ENCODE measurements at places on chromosomes 2 and 18.

GRCh38 chr2:28088970-28089369, 198.4 kb downstream of the BABAM2 start:
- DNase-seq: no peak

GRCh38 chr2:186848873-186849578, at the start of gene ZSWIM2:
TSS of gene ZSWIM2 (minus strand) at chr2:186849170. CDS start at chr2:186849130, 40 bp downstream.
- no peak for DNase-seq

- no peak for DNase-seq
Measured at GRCh38 chr2:112636605-112637288, 9.0 kb upstream of the SLC20A1 start.

- DNase-seq: no peak
Measured at GRCh38 chr18:58590254-58590653, 38.6 kb downstream of the ALPK2 start.

DNA sequence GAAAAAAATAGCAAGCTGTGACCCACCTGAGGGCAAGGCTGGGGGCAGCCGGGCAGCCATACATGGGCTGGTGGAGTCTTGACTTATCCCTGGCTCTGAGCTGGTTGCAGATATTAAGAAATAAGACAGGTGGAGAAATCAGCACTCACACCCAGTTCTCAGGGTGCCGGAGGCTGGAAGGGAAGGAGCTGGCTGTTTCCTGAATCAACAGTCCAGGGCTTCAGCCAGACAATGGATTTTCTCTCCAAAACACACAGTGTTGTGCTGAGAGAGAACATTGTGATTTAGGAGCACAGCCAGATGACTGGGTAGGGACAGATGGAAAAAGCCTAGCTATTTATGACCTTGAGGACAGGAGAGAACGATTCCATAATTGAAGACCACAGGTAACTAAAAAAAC, 208.8 kb downstream of the LDLRAD4 start:
- DNase-seq: no peak

- no peak for DNase-seq
Measured at GRCh38 chr2:218271487-218271797, 1.1 kb downstream of the PNKD start.

GRCh38 chr2:26640781-26641564, at the start of gene CIB4:
TSS of gene CIB4 (minus strand) at chr2:26641366. CDS start at chr2:26641314, 52 bp downstream.
- DNase-seq: no peak

GRCh38 chr2:95079199-95079683, 42.4 kb downstream of the MRPS5 start:
- DNase-seq: no peak

GRCh38 chr2:30306522-30306921, 75.2 kb downstream of the LBH start:
- no peak for DNase-seq

GRCh38 chr2:30680121-30680520, 127.1 kb downstream of the CAPN13 start:
- DNase-seq: no peak

GRCh38 chr2:38178119-38178518, 102.2 kb upstream of the CYP1B1 start:
- DNase-seq: no peak

GRCh38 chr18:56158676-56159075, 479.7 kb downstream of the TXNL1 start:
- DNase-seq: no peak

DNA sequence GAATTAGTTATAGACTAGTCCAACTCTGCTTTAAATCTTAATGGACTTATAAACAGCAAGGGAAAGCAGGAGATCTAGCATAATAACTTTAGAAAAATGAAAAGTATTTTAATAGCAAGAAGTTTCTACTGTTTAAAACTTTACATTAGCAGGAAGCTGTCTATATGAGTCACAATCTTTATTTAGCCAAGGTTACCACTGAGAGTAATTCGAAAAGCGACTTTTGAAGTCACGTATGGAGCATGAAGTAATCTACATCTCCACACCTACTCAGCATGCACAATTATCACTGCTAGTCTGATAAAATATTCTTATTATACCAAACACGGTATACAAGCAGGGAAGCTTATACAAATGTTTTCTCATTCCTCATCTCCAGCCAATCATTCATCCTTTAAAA, 515.4 kb upstream of the SOX11 start:
- no peak for DNase-seq

DNA sequence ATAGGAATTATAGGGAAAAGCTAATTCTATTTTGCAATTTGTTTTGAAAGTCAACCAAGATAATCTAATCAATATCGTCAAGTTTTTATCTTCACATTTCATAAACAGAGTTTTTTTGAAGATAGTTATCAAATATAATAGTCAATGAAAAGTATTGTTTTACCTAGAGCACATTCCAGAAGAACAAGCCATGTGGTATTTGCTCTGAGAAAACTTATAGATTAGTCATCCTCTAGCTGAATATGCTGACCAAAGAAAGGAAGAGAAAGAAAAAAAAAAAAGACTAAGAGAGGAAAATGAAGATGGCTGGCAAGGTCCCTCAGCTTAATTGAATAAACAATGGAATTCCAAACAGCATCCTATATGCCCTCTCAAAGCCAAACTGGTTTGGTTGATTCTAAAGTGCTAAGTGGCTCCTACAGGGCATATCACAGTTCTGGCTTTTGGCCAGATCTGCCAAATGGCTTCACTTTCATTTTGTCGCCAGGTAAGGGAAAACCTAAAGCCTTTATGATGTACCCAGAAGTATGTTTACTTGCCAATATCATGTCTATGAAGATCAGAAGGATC, 132.6 kb downstream of the VWC2L start:
- no peak for DNase-seq

DNA sequence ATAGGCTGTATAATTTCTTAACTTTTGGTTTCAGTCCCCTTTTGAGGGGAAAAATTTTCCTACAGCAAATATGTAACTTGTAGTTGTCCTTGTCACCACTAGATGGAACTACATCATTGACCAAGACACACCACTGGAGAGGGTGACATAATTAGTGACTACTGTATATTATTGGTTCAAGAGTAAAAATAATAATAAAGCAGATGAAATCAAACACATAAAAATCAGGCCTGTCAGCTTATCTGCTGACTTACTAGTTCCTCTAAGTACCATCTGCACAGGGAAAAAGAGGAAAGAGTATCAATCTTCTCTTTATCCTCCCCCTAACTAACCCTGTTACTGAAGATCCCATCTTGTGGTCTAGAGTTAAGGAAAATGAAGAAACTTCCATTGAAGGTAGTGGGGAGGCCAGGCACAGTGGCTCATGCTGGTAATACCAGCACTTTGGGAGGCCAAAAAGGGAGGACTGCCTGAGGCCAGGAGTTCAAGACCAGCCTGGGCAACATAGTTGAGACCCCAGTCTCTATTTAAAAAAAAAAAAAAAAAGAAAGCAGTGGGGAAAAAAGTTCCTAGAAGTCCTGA, 29.6 kb upstream of the ENOSF1 start:
- DNase-seq: no peak

DNA sequence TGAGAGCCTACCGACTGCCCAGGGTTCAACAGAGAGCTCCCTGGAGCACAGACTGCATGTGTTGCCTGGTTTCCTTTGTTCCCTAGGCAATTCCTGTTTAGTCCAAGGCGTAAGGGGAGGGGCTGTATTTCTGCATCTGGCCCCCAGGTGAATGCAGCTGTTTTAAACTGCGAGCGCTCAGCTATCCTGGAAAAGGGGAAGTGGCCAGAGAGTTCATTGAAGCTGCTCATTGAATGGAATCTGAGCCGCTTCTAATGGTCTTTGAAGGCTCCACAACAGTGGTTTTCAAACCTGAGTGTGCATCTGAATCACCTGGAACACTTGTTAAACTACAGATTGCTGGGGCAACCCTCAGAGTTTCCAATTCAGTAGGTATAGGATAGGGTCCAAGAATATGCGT, 18.1 kb downstream of the MAPK4 start:
- DNase-seq: no peak

- no peak for DNase-seq
Measured at GRCh38 chr2:82641598-82642180, 1817.4 kb downstream of the SUCLG1 start.

DNA sequence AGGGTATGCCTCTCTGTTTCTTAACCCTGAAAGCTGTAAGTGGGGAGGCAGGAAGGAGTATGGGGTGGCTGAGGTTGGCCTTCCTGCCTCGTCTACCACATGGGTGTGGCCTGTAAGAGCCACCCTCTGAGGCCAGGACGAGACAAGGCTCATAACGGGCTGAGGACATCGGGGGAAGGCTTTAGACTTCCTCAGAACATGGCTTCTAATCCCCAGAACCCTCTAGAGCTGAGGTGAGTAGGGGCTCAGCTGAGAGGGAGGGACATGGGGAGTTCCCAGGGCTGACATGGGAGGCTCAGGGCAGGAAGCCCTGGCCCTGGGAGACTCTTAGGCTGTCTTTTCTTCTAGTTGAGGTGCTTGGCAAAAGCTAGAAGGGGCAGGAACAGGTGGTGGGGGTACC, 36.7 kb downstream of the EMX1 start:
- DNase-seq: no peak

GRCh38 chr2:20766798-20767644, 55.9 kb downstream of the LDAH start:
- DNase-seq: no peak

DNA sequence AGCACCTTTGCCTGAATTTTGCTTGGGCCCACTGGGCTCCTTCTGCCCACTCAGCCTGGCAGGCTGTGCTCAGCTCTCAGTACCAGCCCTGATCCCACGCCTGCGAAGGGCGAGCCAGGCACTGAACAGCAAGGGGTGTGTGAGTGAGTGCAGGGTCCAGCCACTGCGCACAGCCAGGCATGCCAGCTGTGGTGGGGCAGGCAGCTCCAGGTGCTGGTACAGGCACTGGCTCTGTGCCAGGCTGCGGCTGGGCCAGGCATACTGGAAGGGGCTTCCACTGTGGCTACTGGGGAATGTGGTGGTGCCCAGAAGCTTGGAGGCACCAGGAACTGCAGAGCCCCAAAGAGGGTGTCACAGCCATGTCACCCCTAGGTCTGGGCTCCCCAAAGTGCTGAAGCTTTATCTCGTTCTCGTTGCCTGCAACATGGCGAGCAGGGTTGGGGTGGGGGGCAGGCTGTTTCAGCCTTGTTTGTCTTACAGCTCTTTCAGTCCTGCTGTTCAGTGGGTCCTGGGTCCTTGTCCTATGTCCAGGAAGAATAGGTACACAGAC, 8.8 kb downstream of the DYSF start:
- DNase-seq: no peak

- DNase-seq: no peak
Measured at GRCh38 chr2:199439066-199439465, 18.7 kb downstream of the SATB2 start.

DNA sequence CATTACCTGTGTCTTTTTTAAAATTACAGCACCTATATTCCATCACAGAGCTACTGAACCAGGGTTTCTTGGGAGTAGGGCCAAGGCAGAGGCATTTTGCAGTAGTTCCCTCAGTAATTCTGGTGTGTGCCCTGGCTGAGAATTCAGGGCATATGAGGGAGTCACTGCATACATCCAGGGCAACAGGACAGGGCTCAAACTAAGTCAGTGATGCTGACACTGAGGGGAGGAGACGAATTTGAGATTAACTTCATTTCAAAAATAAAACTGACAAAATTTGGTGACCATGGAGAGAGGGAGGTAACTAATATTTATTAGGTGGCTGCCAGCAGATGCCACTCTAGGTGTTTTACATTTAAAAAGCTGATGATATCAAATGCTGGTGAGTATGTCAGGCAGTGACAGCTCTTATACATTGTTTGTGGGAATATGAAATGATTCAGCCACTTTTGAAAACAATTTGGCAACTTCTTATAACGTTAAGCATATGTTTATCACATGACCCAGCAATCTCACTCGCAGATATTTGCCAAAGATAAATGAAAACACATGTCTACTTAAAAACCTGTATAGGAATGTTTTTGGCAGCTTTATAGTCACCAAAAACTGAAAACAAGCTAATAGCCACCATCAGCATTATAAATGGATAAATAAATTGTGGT, 20.3 kb downstream of the STRADB start:
- no peak for DNase-seq

DNA sequence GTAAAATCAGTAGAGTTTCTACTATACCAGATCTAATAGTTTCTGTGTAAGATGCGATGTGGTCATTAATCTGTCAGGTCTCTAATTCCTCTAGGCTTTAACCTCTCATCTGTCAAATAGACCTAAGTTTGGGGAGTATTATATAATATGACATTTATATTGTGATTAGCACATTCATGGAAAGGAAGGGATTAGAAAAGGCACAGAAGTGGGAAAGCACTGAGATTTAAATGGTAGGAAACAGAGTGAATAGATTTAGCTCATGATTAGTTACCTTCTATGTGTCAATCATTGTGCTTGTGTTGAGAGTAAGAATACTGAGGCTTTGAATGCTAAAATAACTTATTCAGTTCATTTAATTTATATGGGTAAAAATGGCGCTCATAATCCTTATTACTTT, 118.0 kb downstream of the LRP1B start:
- DNase-seq: no peak

DNA sequence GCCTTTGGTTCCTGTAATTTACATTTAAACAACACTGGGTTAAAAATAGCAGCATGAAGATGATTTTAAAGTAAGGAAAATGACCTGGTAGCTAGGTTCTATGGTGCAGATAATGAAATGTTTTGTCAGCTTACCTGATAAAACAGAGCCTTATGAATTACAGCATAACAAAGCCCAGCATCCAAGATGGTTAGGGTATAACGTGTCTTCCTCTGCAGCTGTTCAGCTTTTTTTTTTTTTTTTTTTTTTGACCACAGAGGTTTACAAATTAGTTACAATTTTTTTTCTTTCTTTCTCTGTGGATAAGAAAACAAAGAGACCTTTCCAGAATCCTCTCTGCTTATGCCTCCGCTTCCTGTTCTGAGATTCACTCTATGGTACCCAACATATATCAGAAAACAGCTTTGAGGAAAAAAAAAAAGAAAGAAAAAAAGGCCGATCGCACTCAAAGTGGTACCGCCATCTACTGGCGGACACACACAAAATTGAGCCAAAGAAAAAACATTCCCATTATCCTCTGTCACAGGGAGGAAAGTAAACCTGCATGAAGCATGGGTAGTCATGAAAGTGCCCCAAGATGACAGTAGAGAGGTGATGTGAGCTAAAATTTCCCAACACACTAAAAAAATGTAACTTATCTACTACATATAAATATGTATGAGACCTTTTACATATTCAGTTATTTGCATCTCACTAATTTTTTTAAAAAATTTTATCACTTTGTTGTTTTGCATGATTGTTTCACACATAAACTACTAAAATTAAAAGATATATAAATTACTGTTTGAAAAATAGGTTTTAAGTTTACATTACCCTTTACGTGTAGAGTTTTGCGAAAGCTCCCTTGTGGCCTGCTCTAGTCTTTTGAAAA, at the start of gene SCN3A:
Gene SCN3A (minus strand): TSS at position 362 of the 871 bp plus-strand sequence. CDS start 27,656 bp downstream, outside the sequence.
- no peak for DNase-seq

- DNase-seq: no peak
Measured at GRCh38 chr2:201777869-201778268, 2.9 kb downstream of the ALS2 start.

GRCh38 chr2:46873604-46874068, 42.0 kb downstream of the MCFD2 start:
- DNase-seq: no peak

DNA sequence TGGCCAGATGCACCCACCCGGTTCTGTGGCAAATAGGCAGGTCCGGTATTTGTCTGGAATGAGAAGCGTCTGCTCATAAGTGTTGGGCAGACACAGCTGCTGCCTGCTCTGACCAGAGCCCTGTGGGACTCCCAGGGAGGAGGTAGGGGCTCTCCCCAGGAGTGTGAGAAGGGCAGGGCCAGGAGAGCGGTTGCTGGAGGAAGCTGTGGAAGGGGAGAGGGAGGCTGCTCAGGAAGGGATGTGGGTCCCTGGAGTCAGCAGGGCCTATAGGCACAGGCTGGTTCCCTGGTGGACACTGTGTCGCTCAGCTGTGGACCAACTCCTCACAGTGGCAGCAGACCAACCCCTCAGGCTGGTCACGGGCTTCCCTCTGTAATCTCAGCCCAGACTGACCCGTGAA, 109.2 kb downstream of the DYSF start:
- no peak for DNase-seq

- DNase-seq: no peak
Measured at GRCh38 chr2:54803783-54804751, 80.6 kb downstream of the EML6 start.

Measured in stimulated activated CD8-positive, alpha-beta memory T cell treated with anti-CD3 and anti-CD28 coated beads, Interleukin-12 subunit alpha, Interleukin-12 subunit beta, amount 100 ng/mL, for 4 hours (primary cell).